ENCODE measurements at places on chromosomes 1 and 21.

DNA sequence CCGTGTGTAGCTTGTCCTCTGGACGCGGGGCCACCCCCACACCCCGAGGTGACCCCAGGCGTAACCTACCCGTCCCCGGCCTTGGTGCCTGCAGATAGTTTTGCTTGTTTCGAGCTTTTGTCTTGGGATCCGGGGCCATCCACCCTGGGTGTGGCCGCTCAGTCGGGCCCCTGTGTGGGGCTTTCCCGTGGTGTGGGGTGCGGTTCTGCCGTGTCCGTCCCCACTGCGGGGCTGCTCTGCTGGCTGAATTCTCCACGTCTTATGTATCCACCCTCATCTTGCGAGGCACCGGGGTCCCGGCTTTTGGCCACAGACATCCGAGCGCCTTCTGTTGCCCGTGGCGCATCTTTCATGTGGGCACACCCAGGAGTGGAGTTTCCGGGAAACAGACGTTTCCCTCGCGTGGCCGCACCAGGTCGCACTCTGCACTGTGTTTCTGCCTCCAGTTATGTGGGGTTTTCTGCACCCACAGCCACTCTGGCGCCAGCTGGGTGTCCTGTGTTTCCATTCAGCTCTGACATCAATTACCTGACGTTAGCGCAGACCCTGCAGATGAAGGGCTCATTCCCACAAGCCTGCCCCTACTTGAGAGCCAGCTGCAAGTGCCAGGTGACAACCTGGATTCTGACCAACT lies 64.9 kb downstream of the PRKCZ start:
- no peak for DNase-seq

DNA sequence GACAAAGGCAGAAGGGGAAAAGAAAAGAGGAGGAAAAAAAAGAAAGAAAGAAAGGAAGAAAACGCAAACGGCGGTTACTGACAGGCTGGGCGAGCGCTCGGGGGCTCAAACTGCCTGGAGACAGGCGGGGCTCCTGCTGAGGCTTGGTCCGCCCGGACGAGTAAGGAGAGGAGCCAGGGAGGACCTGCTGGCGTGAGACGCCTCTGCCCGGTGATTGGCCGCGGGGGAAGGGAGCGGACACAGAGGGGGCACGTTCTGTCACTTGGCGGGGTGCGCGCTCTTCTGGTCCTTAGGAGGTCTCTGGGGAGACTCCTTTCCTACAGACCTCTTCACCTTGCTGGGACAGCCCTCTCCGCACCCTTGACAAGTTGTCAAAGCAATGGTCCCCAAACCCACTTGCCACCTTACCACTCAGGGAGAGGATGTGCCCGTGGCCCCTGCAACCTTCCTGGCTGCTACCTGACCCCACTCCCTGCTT lies 791 bp upstream of the PIK3R3 start:
- DNase-seq: no peak

DNA sequence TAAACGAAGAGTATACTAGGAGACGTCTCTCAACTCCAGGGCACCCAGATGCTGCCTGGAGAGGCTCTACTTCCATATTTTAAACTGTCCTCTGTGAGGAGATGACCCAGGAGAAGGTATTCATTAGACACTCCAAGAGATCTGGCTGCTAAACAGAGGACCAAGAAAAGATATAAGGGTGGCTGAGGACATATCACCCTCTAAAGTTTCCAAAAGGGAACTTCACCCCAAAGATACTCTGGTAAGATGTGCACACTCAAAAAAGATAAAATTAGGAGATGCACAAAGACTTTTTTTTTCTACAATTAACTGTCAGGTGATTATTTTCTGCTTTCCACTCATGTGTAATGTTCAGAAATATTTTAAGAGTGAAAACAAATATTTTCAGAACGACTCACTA lies 1.4 kb downstream of the ZNF670 start:
- no peak for DNase-seq

DNA sequence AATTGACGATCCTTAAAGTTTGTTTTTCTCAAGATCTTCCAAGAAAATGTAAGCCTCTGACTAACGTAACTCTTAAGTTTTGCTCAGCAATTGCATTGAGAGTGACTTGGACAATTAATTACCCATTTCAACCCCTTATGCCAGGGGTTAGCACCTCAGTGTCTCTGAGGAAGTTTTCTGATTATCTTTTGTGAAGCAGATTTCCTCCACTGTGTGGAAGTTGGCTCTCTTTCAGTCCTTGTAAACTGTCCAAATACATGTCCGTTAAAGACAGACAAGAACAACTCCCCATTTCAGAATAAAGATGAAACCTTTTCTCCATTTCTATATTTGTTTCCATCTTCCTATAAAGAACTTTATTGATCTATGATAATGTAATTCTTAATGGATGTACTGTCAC lies 296.4 kb upstream of the FMN2 start:
- DNase-seq: no peak

GRCh38 chr1:63323865-63324778 lies 1.8 kb downstream of the FOXD3 start:
- DNase-seq: no peak

DNA sequence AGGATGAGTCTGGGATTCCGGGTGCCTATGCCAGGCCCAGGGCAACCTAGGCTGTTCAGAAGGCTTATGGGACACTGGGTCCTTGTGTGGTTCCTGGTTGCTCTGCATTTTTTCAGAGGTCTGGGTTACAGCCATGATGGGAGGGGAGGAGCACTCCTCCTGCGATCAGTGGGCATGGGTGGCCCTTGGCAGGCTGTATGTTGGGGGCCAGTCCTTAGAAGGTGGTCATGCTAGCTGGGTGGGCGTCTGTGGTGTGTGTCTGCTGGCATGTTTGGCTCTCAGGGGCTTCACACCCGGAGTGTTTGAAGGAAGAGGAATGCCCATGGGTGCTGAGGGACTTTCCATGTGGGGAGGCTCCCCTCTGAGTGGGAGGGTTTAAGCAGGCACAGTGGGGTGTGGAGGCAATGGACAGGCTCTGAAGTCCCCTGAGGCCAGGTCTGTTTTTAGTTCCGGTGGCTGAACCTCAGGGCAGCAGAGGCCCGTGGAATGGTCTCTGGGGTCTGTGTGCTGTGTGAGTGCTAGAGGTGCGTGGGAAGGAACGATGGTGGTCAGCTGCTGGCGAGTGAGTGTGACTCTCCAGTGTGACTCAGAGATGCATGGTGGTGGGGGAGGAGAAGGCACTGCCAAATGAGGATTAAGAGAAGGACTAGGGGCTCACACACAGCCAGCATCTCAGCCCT lies 25.3 kb downstream of the CACNA1E start:
- DNase-seq: no peak

All from fibroblast of skin of left quadriceps (primary cell).